ENCODE measurements at places on chromosomes 11 and 22.

DNA sequence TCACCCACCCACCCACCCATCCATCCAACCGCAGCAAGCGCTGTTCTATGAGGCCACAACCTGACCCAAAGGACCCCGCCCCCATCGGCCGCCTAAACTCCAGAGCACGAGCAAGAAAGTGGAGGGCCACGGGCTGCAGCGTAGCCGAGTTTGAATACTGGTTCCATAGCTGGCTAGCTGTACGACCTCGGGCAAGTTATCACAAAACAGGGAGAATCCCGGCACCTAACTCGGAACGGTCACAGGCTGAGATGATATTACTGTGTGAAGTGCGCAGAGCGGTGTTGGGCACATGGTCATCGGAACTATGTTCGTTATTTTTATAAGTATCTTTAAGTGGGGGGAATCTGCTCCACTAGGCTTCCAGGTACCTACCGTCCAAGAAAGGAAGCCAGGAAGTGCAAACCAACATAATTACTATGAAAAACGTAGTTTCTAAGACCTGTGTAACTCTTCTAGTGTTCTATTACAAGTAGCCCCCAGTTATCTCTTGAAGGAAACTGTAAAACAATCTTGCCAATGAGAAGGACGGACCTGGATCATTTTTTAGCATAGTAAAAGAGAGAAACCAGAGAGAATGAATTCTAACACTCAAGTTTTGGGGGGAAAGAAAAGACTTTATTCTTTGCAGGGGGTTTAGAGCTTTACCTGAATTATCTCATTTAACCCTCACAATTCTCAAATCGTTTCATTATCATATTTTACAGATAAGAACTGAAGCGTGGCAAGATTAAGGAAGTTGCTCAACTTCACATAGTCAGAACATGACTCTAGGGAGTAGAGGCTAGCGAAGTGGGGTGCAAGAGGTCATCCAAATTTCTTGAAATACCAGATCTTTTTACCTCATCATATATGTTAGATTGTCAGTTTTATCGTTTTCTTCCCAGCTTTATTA is 663 bp upstream of the BUD13 start:
- DNase-seq, result no peak

DNA sequence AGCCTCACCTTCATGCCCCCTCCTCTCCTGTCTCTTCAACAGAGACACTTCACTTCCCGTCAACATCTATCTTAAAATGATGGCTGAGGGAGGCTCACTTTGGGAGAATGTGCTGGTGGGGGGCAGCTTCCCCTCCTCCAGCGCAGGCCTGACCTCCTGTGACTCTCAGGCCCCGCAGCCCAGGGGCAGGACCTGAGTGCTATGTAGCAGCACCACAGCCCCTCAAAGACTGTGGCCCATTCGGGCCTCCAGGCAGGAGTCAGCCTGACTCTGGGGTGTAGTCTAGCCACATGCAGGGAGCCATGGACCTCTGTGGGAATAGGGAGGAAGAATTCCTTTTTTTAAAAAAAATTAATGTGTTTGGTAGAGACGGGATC is 43.7 kb downstream of the DKK3 start:
- DNase-seq, result no peak

DNA sequence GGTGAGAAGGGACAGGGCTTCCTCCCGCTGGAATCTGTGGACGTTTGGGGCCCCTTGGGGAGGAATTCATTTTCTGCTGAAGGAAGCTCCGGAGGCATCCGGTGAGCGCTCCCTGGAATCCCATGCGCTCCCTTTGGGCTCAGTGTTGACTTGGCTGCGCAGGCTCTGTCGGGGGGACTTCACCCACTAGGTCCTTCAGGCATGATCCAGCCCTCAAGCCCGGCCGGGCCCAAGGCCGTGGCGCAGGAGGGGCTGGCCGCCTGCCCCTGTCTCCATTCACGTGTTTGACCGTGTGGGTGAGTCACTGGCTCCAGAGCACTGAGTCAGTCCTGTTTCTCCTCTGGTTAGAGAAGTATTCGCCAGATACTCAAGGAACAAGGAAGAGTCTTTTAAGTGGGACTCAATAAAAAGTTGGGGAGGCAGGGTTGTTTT is 1.4 kb downstream of the CTTN start:
- no peak for DNase-seq

DNA sequence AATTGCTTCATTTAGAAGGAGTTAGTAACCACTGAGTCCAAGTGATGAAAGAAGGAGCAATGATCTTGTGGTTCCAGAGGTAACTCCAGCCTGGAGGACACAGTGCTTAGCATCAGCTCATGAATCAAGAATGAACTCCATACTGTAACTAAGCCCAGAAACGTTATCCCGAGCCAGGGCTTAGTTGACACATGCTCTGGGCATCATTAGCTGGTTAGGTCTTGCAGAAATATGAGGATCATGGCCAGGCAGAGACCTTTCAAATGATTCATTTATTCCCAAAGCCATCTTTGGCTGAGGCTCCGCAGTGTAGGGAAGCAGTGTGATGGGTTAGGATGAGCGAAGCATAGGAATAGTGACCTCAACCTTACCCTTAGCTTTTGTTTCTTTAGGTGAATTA is 277.4 kb downstream of the FAM76B start:
- DNase-seq, result no peak

DNA sequence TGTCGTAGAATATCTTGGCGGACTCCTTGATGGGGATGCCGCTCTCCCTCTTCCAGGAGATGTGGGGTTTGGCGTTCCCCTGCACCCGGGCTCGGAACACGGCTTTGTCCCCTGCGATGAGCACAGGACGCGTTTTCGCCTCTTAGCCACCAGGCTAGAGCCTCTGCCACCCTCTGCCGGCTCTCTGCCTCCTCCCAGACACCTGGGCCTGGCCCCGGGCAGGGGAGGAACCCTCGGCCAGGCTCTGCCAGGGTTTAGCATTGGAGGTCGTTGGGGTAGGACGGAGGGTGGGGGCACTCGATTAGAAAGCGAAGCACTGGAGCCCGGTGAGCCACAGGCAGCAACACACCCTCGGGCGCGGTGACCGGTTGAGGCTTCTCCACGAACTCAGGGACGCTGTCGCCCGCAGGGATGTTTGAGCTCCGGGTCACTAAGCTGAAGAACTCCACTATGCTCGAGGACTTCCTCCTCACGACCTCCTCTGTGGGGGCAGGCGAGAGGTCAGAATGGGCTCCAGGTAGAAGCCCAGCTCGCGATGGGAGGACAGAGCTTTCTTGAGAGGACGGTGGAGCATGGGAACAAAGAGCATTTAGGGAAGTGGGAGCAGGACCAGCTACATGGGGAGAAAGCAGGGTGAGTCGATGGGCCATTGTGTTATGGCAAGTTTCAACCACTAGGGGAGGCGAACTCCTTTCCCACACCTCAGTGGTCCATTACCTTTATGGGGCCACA is 4.3 kb downstream of the IGSF22 start:
- DNase-seq, result peak; percentile 34
